Right lobe of liver (tissue), 6 donors: ENCODE measurements at places on chromosomes 7 and 10. TPM values are rescaled to one million over a fixed set of nuclear protein-coding genes. Genes with fewer than 3 reads are reported as not detected.

GRCh38 chr7:31595390-31595789 is 81.5 kb downstream of the ITPRID1 start:
- no peak overlapping the region for H3K4me3 ChIP-seq
- H3K36me3 ChIP-seq, result no peaks in the 10 kb centered on the region

DNA sequence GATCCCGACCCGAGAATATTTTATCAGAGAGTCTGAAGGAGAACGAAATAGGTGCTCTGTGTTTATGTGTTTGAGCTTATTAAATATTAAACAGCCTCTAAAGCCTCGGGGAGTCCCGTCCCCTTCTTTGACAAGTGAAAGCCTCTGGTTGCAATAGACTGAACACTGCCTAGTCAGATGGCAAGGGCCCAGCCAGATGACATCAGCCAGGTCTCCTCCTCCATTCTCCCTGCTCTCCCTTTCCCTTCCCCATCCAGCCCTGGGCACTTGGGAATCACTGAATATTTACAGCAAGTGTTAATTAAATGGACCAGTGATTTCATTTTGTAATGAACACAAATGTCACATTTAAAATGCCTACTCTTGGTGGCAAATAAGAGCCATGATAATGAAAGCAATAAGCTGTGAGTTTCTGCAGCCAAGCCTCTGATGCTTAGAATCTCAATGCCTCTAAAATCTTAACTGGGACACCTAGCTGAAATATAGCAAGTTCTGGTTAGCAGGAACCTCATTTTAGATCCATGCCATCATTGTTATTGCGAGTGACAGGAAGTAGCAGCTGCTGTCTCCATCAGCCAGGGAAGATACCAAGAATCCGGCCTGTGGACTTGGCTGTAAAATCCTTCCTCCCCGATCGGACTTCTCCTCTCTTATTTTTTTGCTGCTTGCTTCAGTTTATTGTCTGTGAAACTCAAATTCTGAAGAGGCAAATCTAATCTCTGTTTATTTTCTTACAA is 202.1 kb downstream of the PRPF18 start:
- no peak overlapping the region for H3K4me3 ChIP-seq
- peak overlapping the region; percentile 42 for H3K27ac ChIP-seq
- DNase-seq, result no peak
- H3K27me3 ChIP-seq, result no peaks in the 10 kb centered on the region

- peak overlapping the region; percentile 17 for H3K27ac ChIP-seq
- DNase-seq, result no peak
- H3K4me3 ChIP-seq, result no peak overlapping the region
These were observed 20.9 kb downstream of the CD36 start for GRCh38 chr7:80659120-80660055.

DNA sequence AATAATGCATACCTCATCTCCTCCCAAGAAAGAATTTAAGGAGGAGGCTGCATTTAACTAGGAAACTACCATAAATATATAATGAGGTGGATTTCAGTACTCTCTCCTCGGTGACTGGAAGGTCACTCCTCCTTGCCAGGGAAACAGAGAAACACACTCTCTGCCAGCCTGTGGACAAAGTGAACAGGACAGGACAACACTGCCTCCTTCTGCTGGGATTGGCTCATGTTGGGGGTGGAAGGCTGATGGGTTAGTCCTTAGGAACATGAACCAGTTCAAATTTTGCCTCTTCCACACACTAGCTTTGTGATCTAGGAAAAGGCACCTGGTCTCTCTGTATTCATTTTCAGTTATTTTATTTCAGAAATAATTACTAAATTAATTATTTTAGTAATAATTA is 50.6 kb upstream of the STEAP4 start:
- H3K27ac ChIP-seq, result no peak overlapping the region
- DNase-seq, result no peak
- no peaks in the 10 kb centered on the region for H3K4me1 ChIP-seq
- H3K4me3 ChIP-seq, result no peak overlapping the region
- H3K27me3 ChIP-seq, result no peaks in the 10 kb centered on the region

GRCh38 chr7:83732305-83732704 is 83.4 kb upstream of the SEMA3E start:
- no peak overlapping the region for H3K4me3 ChIP-seq
- DNase-seq, result no peak
- no peaks in the 10 kb centered on the region for H3K27me3 ChIP-seq
- H3K27ac ChIP-seq, result no peak overlapping the region

DNA sequence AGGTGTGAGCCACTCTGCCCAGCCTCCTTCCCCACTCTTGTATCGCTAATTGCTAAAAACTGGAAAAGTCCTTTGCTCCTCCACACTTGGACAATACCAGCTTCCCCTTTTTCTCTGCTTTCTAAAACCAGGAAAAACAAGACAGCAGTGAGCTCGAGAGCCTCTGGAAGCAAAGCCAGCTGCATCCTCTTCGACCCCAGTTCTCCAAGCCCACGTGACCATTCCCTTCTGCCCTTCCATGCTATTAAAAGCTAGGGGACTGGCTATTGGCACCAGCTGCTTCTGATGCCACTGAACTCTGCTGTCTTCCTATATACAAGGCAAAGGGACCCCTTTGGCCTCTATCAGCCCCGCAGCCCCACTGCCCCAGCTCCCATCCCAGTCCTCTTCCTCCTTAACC is 92.2 kb downstream of the SPDYE5 start:
- no peak overlapping the region for H3K27ac ChIP-seq
- no peaks in the 10 kb centered on the region for H3K27me3 ChIP-seq
- no peak overlapping the region for H3K4me3 ChIP-seq
- peaks cover 31% of the 10 kb centered on the region for H3K36me3 ChIP-seq
- DNase-seq, result no peak
- H3K4me1 ChIP-seq, result no peaks in the 10 kb centered on the region

The GPC2 gene
- total RNA-seq, result not detected

DNA sequence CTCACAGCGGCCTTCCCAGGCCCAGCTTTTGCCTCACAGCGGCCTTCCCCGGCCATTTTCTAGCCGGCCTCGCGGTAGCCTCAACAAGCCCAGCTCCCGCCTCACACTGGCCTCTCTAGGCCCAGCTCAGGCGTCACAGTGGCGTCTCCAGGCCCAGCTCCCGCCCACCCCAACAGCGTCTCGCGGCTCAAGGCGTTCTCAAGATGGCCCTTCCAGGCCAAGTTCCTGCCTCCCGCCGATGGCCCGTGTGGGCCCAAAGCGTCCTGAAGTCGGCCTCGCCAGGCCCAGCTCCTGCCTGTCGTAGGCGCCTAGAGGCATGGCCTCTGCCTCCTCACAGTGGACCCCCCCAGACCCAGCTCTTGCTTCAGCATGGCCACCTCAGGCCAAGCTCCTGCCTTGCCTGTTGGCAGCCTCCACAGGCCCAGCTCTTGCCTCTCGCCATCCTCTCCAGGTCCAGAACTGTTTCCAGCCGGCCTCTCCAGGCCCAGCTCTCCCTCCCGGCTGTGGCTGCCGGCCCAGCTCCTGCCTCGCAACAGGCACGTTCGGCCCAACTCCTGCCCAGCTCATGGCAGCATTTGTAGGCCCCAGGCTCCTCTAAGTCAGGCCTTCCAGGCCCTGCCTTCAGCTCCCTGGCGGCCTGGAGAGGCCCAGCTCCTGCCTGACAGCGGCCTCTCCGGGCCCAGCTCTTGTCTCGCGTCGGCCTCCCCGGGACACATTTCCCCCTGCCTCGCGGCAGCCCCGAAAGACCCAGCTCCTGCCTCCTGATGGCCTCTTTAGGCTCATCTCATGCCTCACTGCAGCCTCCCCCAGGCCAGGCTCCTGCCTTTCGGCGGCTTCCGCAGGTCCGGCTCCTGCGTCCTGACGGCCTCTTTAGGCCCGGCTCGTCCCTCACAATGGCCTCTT is 18.8 kb upstream of the TMEM248 start:
- H3K27me3 ChIP-seq, result no peaks in the 10 kb centered on the region
- no peaks in the 10 kb centered on the region for H3K36me3 ChIP-seq
- no peak overlapping the region for H3K27ac ChIP-seq
- DNase-seq, result no peak
- H3K4me3 ChIP-seq, result no peak overlapping the region

The HOXA1 gene
- total RNA-seq, result 0.19 TPM

DNA sequence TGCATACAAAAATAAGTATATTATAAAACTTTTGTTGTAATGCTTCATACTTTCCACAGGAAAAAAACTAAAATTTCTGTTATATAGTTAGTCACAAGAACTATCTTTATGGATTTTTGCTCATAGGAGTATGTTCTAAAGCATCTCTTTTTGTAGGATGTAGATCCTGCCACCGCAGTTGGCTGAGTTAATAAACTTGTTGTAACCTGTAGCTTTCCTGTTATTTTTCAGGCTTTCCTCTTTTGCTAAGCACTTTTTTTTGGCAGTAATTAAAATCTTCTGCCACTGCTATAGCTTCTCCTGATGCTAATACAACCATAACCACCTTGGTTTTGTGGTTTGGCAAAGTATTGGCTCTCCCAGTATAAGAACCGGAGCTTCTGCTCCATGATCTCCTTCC is 60.3 kb downstream of the WNT2 start:
- no peak overlapping the region for H3K27ac ChIP-seq
- no peak overlapping the region for H3K4me3 ChIP-seq
- no peak for DNase-seq

DNA sequence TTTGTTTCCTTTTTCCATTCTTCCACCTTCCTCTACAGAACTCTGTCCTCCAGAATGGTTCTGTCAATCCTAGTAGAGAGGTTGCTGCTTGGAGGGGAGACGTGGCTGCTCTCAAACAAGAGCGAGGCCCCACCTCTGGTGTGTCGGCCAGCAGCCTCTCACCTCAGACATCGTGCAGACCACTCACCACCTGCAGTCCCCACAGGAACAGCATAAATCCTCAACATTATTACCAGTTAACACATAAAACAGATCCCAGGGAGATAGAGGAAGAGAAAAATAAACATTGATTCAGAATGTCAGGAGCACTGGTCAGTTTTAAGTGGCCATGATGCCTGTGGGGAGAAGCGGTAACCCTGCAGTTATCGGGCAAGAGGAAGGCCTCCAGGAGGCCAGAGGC is 485.9 kb upstream of the DPP6 start:
- no peaks in the 10 kb centered on the region for H3K4me1 ChIP-seq
- H3K27me3 ChIP-seq, result no peaks in the 10 kb centered on the region
- H3K4me3 ChIP-seq, result no peak overlapping the region

DNA sequence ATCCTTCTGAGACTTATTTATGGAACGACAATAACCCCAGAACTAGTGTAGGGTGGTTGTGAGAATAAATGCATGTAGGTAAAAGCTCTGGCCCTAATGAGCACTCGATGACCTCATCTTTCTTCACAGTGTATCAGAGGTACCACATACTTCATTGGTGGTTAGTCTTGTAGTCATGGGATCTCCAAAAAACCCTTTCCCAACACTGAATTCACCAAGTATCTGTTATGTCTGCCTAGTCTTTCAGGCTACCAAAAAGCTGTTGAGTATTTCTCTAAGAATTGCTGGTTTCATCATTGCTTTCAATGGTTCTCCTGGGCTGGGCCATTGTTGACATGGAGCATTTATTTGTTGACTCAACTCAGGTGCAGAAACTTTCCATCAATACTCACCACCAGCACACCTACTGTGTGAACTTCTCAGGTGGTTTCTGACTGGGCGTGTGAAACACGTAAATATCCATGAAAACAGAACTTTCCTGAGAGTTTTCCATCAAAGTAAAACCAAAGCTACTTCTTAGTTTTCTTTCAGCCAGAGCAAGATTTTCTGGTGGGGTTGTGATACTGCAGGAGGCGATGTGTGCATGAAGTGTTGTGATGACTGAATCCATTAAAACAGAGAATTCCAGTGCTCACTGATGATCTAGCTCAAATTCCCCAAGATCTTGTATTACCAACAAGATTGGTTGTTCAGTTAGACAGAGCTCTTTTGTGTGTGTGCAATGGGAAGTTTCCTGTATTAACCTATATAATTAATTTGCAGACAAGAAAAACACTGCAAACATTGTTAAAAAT is 51.4 kb upstream of the SLC35B4 start:
- DNase-seq, result no peak
- H3K4me3 ChIP-seq, result no peak overlapping the region
- peak overlapping the region; percentile 91 for H3K27ac ChIP-seq

- no peak overlapping the region for H3K27ac ChIP-seq
- no peak for DNase-seq
- H3K4me1 ChIP-seq, result no peaks in the 10 kb centered on the region
- H3K36me3 ChIP-seq, result no peaks in the 10 kb centered on the region
- H3K27me3 ChIP-seq, result no peaks in the 10 kb centered on the region
These were observed 11.3 kb downstream of the KMT2C start for GRCh38 chr7:152424348-152425108.

The AGBL3 gene
- 1.2 TPM for total RNA-seq

- H3K27me3 ChIP-seq, result no peaks in the 10 kb centered on the region
- H3K4me1 ChIP-seq, result no peaks in the 10 kb centered on the region
- no peak overlapping the region for H3K27ac ChIP-seq
- no peak for DNase-seq
These were observed 26.1 kb upstream of the DUSP5 start for GRCh38 chr10:110471566-110472139.

The CLEC5A gene
- total RNA-seq, result 0.99 TPM

DNA sequence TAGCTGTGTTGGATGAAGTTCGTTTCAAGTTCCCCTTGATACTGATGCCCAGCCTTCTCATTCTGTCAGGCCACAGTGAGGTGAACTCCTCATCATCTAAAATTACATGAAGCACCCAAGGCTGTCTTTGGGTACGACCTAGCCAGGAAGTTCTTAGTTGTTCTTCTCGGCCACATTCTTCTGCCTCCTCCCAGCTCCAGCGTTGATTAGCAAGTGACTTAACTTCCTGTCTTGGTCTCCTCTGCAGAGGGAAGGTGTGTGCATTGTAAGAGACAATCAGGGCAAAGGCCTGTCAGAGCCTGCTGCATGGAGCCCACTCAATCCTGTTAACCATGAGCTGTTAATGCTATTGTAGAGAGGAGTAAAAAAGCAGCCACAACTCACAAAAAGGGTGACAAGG is 43.2 kb upstream of the CPXM2 start:
- no peaks in the 10 kb centered on the region for H3K4me1 ChIP-seq
- DNase-seq, result no peak
- H3K4me3 ChIP-seq, result no peak overlapping the region
- H3K27me3 ChIP-seq, result no peaks in the 10 kb centered on the region

The CABCOCO1 gene
- total RNA-seq, result not detected

DNA sequence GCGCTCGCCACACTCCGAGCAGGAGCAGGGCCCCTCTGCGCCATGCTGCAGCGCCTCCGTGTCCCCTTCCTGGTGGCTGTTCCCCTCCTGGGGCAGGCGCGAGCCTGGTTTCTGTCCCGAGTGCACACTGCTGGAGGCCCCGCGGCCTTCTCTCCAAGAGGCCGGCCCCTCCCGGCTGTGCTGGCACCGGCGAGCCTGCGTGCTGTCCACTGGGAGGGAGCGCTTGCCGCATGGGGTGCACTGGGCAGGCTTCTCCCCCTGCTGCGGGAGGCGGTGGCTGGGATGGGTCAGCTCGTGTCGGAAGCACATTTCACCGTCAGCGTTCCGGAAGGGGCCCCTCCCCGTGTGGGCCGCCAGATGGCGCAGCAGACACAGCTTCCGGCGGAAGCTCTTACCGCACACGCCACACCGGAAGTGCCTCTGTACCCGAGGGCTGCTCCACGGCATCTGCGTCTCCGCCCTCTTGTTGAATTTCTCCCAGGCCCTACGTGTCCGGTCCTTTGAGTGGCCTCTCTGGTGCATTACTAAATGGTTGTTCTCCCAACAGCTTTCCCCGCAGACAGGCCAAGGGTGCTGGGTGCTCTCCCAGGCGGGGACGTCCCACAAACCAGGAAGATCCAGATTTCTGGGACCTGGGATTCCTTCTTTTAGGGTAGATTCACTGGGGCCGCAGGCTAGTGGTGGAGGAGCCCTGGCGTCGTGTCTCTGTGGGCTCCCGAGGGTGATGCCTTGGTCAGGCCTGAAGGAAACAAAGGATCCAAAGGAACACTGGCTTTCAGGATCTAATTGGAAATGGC is 18.7 kb downstream of the ZNF786 start:
- no peak overlapping the region for H3K27ac ChIP-seq
- no peaks in the 10 kb centered on the region for H3K27me3 ChIP-seq
- peaks cover 30% of the 10 kb centered on the region for H3K36me3 ChIP-seq
